ENCODE measurements at places on chromosomes 6 and 20.

GRCh38 chr6:129647044-129647443 lies 62.9 kb downstream of the ARHGAP18 start:
- no peak for ATAC-seq

- ATAC-seq = no peak
These were observed 120.8 kb upstream of the BCLAF1 start for GRCh38 chr6:136410201-136411024.

DNA sequence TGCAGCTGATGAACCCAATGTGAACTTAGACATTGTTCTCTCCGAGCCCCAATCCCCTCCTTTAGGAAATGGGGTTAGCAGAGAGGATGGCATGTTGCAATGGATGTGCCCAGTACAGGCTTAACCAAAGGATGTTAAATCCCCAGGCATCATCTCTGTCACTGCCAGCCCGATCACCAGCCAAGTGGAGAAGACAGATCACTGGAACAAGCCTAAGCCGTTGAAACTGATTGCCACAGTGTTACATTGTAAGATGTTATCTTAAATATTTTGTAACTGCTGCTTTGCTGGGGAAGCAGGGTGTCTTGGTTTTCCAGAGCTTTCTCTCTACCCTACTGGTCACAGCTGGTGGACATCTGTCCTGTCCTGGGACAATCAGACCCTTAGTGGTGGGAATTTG lies 783.4 kb upstream of the CHD6 start:
- ATAC-seq = no peak

DNA sequence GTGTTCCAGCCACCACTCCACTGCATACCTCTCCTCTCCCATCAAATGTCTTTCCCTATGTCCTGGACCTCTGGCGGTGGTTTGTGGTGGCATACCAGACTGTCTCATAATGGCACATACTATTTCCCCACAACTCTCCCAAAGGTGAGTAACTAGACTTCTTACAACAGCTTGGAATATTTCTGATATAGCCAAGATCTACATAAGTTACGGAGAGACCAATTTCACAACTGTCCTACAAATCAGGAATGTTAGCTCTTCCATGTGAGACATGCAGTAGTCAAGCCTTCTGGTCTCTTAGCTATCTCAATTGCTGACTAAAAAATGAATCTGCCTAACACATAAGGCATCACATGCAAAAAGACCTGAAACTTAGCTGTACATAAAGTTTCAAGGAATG lies 588.9 kb downstream of the RNF144B start:
- no peak for ATAC-seq

DNA sequence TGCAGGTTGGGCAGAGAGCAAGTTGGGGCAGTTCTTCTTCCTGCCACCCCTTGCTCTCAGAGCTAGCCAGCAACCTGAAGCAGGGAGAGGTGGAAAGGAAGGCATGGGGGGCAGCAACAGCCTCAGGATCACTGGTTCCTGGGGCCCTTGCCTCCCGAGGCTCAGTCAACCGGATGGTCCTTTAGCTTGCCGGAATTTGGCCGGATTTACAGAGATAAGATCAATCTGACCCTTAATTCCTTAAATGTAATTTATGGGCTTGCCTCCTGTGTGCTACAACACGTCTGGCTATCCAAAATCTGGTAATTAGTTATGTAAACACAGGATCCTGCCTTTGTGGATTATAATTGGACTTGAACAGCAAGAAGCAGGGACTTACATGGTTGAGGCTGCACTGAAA lies 19.5 kb upstream of the TCP11 start:
- ATAC-seq = no peak

DNA sequence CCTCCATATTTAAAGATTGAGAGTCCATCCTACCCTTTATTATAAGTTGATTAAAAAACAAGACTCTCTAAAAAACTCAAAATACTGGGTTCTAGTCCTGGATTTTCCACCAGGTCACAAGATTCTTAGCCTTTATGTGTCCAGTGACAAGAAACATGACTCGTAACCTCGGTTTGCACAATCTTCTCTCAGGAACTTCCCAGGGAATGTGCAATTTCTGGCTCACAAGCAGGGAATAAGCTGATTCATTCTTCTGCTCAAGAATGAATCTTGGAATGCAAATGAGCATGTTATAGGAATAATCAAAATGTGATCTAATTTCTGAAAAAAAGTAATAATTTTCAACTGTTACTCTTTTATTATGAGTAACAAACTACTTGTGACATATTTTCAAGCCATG lies 45.1 kb downstream of the OGFRL1 start:
- ATAC-seq = no peak

- no peak for ATAC-seq
These were observed 17.2 kb upstream of the DST start for GRCh38 chr6:56659721-56660380.

DNA sequence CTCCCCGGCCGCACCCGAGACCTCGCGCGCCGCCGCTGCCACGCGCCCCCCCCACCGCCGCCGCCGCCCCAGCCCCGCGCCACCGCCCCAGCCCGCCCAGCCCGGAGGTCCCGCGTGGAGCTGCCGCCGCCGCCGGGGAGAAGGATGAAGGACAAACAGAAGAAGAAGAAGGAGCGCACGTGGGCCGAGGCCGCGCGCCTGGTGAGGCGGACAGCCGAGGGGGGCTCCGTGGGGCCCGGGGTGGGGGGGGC lies 426 bp downstream of the ASXL1 start:
- ATAC-seq = no peak

GRCh38 chr6:17600527-17601385 lies 654 bp downstream of the FAM8A1 start:
- peak; percentile 34 for ATAC-seq

Data from activated CD4-positive, CD25-positive, alpha-beta regulatory T cell treated with anti-CD3 and anti-CD28 coated beads, Interleukin-2, amount 50 U/mL, for 24 hours (primary cell).